ENCODE measurements at places on chromosomes 5 and 9.

DNA sequence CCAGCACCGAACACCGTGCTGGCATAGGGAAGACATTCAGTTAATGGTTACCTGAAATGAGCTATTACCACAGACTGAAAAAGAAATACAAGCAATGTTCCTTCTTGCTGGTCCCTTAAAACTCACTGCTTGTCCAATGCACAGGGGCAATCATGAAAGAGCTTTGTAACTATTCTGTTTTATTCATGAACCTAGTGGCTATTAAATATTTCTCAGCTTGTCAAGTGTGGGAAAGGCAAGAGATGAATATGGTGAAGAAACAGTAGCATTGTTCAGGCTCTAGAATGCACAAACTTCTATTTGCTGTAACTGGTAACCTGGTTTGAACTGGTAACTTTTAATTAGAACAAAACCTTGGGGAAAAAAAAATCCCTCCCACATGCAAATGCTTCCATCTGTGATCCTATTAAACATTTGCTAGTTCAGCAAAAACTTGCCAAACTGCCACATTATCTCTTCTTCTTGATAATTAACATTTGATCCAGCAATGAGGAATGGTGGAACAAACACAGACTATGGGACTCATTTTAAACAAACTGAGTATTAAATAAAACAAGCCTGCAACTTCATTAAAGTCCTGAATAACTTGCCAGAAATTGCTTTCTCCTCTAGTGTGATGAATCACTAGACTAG lies 36.1 kb downstream of the YIPF5 start:
- no peak for DNase-seq

DNA sequence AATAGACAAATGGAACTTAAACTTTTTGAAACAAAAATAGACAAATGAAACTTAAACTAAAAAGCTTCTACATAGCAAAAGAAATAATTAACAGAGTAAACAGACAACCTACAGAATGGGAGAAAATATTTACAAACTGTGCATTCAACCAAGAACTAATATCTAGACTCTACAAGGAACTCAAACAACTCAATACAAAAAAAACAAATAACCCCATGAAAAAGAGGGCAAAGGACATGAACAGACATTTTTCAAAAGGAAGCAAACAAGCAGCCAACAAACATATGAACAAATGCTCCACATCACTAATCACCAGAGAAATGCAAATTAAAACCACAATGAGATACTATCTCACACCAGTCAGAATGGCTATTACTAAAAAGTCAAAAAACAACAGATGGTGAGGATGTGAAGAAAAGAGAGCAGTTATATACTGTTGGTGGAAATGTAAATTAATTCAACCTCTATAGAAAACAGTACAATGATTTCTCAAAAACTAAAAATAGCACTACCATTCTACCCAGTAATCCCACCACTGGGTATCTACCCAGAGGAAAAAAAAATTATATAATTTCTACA lies 170.8 kb upstream of the RGMB start:
- DNase-seq: no peak

DNA sequence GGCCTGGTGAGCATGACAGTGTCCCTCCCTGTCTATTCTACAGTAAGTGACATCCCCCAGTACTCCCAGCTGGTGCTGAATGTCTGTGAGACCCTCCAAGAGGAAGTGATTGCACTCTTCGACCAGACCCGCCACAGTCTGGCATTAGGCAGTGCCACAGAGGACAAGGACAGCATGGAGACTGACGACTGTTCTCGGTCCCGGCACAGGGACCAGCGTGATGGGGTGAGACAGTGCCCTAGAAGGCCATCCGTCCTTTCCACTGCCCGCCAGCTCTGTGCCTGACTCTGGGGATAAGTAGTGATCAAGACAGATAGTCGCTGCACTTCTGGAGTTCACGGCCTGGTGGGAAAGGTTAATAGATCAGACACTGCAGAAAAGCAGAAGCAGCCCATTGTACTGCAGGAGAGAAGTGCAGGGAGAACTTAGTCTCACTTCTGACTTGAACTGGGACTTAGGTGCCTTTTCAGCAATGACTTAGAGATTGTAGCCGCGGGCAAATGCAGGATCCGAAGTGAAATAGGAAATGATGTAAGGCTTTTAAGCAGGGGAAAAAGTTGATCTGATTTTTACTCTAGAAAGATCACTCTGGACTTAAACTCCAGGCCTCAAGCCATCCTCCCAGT lies 28.4 kb downstream of the SH3GLB2 start:
- DNase-seq: no peak

- no peak for DNase-seq
Measured at GRCh38 chr5:177426566-177427210, at the start of gene GRK6. GRK6 (plus strand) TSS chr5:177426676; CDS start chr5:177426846, 170 bp downstream.

DNA sequence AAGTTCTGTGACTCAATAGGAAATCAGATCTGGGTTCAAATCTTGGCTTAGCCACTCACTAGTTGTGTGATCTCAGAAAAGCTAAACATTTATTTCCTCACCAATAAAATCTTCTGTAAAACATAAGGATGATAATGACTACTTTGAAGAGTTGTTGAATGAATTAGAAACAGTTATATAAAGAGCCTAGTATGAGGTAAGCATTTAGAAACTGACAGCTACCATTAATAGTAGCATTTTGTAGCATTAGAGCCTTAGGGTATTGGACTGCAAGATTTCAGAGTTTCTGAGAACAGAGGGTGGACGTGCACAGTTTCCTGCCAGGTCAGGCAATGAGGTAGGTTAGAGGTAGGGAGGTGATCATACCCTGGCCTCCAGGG lies 293.2 kb downstream of the CWC27 start:
- DNase-seq: no peak

GRCh38 chr9:72271613-72272478 lies 93.2 kb downstream of the ZFAND5 start:
- DNase-seq: no peak

- peak; percentile 41 for DNase-seq
Measured at GRCh38 chr5:133117166-133117911, 65.5 kb downstream of the HSPA4 start.

DNA sequence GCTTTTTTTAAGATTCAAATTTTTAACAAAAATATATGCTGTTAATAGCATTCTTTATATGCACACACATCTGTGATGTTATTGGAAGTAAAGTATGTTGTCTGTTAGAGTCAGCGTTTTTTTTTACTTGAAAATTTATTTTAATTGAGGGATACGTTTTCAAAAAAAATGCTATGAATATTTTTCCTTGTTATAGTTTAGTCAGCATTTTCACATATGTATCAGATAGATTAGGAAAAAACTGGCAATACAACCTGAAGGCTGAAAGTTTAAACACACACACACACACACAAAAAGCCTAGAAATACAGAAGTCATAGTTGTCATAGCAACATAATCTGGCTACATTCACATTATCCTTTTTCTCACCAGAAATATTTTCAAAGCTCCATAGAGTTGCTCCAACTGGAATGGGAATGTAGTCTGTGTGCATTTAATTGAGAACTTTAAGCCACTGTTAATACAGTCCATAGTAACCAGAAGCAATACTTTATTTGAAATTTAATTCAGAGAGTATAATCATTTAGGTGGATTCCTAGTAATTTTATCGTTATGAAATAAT lies 116.6 kb downstream of the CDH12 start:
- no peak for DNase-seq

- no peak for DNase-seq
Measured at GRCh38 chr5:104612005-104612404, 1049.4 kb upstream of the NUDT12 start.

DNA sequence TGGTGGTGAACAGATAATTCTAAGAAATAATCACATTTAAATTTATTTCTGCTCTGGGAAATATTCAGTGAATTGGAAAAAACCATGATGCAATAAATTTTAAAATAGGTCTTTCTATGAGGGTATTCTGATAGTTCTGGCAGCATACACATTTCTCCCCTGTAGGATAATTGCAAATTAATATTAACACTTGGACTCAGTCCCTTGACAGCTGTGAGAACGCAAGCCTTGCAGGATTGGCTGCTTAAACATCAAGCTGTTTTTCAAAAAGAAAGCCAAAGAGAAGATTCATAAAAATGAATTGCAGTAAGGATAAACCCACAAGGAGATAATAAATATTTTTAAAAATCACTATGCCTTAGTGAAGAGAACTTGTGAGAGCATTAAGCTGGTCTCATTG lies 180.0 kb downstream of the MTRR start:
- DNase-seq: no peak

- peak; percentile 97 for DNase-seq
Measured at GRCh38 chr5:150544611-150545219, 36.8 kb downstream of the NDST1 start.

GRCh38 chr9:20683351-20684034 lies 566 bp upstream of the FOCAD start:
- no peak for DNase-seq

DNA sequence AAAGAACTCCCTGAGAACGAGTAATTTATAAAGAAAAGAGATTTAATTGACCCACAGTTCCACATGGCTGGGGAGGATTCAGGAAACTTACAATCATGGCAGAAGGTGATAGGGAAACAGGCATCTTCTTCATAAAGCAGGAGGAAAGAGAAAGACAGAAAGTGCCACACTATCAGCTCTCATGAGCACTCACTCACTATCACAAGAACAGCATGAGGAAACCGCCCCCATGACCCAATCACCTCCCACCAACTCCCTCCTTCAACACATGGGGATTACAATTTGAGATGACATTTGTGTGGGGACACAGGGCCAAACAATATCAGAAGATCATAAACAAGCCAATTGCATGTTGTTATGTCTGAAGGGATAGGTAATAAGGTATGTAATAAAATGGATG lies 935.9 kb upstream of the COX7C start:
- no peak for DNase-seq

DNA sequence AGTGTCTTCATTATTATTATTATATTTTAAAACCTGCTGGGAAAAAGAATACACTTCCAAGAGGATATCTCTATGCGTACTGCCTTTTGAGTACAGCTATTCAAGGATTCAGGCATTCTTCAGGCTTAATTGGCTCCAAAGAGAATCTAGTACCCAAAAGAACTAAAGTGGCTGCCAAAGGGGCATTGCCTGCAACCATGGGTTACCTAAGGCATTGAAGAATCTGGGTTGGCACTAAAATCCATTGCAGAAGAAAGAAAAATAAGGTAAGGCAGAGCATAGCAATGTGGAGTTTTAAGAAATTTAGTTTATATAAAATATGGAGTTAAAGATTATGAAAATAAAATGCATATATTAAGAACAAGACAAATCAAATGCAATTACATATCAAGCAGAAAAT lies 223.5 kb downstream of the TMEM161B start:
- DNase-seq: no peak

DNA sequence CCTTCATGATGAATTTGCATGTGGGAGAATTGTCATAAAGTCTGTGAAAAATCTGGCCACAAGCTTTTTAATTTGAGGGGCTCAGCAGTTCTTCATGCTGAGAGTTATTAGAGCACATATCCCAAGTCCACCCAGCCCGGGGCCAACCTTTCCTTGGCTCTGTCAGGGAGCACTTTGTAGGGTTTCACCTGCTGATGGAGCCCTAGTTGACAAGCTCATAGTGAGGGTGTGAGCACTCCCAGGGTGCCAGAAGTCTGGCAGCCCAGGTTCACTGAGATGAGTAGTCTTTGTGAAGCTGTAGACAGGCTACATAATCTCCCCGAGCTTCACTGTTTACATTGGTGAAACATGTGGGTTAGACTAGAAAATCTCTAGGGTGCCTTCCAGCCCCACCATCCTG lies 97.2 kb upstream of the NREP start:
- DNase-seq: no peak

DNA sequence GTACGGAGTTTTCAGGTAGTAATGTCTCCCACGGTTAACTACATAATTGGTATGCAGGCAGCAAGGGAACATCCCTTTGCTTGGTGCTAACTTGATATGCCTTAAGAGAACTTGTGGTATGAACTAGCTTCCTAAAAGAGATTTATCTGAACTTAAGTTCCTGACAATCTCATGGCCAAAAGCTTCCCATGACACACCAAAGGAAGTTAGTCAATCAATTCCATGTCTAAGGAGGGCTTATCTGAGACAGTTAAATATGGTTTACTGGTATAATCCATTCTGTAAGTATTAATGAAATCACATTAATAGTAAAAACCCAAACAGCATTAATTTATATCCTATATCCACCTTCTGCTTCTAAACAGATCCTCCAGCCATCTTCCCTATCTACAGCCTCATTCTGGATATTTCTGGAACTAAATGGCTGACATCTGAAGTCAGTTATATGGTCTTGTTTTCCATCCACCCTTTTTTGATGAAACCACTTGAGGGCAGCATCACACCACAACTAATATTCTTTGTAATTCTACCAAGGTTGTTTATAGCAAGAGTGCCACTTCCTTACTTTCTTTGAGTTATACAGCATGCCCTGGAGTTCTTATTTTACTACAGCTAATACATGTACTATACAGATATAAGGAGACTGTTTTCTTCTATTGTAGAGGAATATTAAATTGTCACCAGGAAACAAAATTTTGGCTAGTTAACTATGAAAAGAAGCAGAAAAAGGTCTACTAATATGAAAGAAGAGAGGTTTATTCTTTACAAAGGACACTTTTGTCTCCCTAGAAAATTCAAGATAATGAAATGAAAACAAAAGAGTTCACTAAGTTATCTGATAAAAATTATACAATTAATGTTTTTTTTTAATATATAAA lies 34.7 kb downstream of the SHOC1 start:
- no peak for DNase-seq

DNA sequence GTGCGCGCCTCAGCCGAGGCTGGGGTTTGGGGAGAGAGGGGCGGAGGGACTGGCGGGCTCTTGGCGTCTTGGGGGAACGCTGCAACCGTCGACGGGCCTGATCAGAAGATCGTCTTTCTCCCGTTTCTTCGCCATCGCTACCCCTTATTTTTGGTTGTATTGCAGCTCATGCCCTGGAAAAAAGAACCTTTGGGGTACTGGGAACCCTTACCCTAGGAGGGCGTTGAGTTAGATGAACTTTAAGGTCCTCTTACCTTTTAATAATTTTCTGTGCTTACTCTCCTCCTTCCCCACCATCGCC lies 719 bp downstream of the PAIP2 start:
- DNase-seq: no peak

DNA sequence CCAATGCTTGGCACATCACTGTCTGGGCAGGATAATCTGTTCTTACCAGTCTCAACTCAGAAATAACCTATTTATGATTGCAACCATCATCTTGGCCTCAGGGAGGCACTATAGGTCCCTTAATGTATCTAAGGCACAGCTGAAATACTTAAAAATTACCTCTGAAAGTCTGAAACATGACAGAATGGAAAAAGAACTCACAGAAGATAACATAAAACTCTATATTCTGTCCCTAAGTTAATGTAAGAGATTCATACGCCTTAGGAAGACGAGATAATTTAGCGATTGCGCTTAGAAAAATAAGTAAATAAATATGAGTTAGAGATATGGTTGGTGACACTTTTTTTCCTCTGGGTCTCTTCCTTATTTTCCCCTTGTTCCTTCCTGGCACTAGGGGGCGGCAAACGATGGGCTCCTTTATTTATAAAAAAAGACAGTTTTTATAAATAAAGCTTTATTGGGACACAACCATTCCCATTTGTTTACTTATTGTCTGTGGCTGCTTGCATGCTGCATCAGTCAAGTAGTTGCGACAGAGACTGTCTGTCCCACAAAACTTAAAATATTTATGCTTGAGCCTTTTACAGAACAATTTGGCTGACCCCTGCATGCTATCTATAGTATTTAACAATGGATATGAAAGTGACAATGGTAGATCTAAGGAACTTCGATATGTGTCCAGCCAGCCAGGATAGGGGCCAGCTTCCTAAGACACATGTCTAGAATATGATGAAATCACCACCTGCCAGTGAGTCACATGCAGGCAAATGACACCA lies 79.6 kb downstream of the PDE4D start:
- DNase-seq: no peak

- DNase-seq: no peak
Measured at GRCh38 chr5:116281309-116281708, 196.5 kb downstream of the COMMD10 start.

GRCh38 chr5:179936976-179937681 lies 29.4 kb upstream of the TBC1D9B start:
- no peak for DNase-seq
